Activated T-cell treated with anti-CD3 and anti-CD28 coated beads, Interleukin-2, amount 50 U/mL, for 1 hour (primary cell): ENCODE measurements at places on chromosomes 11 and 22.
A peak's percentile ranks its signal among the peaks of the same experiment; 100 is the strongest.

DNA sequence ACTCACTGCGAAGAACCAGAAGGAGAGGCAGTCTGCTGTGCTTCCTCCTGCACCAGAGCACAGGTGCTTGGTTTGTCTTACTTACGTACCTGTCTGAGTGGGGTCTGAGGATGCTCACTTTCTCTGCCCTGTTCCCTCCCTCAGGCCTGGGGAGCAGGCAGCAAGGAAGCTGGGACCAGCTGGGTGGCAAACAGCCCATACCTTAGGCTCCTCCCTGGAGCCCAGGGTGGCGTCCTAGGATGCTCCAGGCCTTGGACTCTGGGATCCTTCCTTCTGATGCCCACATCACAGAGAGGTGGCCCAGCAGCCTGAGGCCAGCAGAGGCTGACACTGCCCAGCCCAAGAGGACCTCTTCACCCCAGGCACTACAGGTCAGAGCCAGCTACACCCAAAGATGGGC, 593.2 kb downstream of the BRD1 start:
- DNase-seq, result no peak

DNA sequence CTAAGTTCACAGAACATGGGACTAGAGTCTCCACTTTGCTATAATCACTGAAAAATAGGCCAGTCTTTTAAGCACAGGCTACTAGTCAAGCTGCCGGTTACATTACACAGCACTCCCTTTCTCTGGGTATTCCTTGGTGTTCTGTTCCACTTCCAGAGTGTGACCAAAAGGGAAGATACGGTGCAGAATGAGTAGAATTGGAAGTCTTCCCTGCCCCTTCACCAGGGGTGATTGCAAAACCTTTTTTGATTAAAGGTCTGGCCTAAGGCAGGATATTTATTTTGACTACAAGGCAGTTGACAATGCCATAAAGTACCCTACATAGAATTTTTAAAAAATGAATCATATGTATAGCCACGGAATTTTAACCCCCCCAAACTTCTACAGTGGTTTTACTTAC, 59.6 kb upstream of the ADORA2A start:
- no peak for DNase-seq

DNA sequence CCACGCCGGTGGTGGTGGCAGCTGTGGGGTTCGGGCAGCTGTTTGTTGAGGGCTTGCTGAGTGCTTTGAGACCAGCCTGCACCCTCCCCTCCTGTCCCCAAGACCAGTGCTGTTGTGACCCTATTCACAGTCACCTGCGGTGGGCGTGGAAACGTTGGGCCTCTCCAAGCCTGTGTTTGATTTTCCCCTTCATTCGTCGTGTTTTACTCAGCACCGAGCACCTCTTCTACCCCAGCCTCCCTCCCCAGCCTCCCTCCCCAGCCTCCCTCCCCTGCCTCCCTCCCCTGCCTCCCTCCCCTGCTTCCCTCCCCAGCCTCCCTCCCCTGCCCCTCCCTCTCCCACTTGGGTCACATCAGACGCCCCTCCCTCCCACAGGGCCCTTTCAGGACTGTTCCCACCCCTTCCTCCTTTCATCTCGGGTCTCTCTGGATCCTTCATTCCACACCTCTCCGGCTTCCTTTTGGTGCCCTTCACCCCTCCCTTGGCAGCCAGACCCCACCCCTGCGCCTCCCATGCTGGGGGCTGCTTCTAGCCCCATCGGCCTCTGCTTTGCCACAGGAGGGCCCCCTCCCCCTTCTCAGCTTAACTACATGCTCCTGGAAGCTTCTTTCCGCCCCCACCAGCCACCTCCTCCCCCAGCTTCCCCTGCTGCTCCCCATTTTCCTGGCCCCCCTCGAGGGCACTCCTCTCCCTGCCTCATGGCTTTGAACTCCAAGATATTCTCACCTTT, 14.8 kb downstream of the FRMD8 start:
- no peak for DNase-seq

GRCh38 chr11:78149646-78150045, 10.2 kb upstream of the ALG8 start:
- no peak for DNase-seq

DNA sequence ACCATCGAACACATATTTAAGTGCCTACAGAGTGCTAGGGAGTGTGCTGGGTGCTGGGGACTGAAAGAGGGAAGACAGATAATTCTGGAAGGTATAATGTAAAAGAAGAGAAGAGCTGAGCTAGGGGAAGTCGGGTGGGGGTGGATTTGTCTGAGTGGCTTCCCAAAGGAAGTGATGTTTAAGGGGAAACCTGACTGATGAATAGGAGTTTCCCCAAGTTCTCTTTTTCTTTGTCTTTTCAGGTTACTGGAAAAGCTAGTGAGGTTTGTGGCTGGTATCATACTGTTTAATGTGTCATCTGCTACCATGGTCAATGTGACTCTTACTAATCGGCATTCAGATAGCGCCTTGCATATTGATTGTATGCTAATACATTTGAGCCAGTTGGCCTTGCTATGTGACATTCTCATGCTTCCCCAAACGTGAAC, 151.6 kb upstream of the MTMR2 start:
- no peak for DNase-seq

DNA sequence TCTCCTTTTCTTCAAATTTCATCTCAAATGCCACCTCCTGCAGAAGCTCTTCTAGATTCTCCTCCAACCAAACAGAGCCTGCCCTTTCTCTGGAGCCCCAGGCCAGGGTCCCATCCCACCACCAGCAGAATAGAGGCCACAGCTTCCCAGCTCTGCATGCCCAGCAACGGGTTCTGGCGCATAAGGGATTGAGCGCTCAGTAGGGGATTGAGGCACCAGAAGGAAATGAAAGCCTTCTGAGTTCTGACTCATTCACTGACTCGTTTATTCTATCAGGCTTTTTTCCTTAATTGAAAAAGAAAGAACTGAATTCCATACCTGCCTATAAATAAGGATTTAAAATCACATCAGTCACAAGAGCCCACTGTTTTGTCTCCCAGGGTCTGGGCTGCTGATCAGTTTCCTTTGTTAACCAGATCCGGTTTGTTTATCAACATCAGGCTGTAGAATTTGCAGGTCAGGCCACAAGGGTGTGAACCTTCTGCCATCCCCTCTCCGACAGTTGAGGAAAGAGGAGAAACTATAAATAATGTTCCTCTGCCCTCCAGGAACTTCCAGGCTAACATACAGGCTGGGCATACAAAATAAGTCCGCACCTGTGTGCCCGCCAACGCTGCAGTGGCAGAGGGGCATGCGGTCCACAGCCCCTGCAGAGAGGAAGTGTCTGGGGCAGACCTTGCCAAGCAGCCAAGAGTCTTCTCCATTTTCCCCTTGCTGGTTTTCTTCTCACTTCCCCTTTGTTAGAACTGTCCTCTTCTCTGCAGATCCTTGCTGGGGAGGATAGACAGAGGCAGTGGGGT, 63.5 kb upstream of the PRDM11 start:
- no peak for DNase-seq

DNA sequence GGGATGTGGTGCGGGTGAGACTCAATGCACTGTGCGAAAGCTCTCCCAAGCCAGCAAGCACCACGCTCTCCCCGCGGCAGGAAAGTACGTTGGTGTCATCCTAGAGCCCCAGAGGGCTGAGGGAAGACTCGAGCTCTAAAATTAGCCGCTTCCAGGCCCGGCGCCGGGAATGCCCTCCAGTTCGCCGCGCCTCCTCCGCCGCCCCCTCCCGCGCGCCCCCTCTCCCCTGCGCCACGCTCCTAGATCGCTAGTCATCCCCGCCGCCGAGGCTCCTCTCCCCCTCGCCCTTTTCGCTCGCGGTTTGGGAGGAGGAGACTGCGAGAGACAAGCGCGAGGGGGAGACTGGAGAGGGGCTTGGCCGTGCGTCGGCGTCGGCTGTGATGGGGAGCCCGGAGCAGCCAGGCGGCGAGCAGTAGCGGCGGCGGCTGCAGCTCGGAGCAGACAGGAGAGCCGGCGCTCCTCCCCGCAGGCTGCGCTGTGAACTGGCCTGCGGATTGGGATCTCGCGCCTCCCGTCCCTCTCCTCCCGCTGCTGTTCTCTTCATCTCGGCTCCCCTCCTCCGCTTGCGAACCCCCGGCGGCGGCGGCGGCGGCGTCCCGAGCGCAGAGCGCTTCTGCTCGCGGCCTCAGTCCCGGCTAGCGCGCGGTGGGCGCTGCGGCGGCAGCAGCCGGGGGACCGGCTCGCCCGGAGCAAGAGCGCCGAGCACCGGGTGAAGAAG, at the start of gene FAT3:
Gene FAT3 (plus strand): TSS at position 412 of the 718 bp plus-strand sequence. CDS start 127,295 bp downstream, outside the sequence.
- DNase-seq, result no peak

DNA sequence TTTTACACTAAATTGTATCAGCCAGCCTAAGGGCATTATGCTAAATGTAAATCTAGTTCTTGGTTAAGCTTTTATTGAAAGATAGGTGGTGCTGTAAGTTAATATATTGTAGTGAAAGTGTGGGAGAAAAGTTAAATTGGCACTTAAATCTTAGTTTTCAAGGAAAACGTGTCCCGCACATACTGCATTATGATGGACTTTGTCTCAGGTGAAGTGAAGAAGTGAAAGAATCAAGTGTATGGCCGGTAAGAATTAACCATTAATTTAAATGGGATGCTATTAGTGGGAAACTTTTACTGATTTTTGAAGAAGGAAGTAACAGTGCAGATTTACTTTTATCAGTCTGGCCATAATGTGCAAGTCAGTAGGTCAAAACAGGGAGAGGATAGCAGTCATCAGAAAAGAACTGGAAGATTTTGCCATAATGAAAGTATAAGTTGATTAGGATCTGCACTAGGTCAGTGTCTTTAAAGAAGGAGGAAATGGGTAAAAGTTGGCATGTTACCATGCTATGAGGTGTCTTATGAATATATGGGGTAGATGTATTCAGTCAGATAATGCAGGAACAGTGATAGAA, 81.6 kb downstream of the PDHX start:
- DNase-seq, result no peak

GRCh38 chr11:93870616-93871015, 20.2 kb upstream of the VSTM5 start:
- no peak for DNase-seq

GRCh38 chr11:65487467-65488272, 11.2 kb upstream of the MALAT1 start:
- no peak for DNase-seq

GRCh38 chr22:17143826-17144225, 15.3 kb downstream of the HDHD5 start:
- DNase-seq, result no peak

DNA sequence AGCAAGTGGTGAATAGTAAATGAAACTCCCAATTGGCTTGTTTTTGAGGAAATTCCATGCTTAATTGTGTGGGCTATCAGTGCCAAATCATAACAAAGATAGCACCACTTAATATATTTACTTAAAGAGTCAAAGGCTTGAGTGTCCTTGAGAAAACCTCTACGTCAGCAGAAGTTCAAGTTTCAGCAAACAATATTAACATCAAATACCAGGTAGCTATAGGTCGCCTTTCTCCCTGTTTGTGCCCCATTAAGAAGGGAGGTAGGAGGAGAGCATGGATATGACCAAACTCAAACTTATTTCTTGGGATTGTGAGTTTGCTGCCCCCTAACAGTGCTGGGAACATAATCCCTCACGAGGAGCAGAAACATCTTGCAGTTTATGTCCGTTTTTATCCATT, 105.6 kb upstream of the SYN3 start:
- no peak for DNase-seq

- no peak for DNase-seq
These were observed 83.1 kb downstream of the PHF21B start for GRCh38 chr22:44926491-44927415.

GRCh38 chr11:111644922-111645321, 42.7 kb downstream of the SIK2 start:
- DNase-seq, result no peak

GRCh38 chr11:68821670-68822069, 20.0 kb downstream of the CPT1A start:
- DNase-seq, result no peak

DNA sequence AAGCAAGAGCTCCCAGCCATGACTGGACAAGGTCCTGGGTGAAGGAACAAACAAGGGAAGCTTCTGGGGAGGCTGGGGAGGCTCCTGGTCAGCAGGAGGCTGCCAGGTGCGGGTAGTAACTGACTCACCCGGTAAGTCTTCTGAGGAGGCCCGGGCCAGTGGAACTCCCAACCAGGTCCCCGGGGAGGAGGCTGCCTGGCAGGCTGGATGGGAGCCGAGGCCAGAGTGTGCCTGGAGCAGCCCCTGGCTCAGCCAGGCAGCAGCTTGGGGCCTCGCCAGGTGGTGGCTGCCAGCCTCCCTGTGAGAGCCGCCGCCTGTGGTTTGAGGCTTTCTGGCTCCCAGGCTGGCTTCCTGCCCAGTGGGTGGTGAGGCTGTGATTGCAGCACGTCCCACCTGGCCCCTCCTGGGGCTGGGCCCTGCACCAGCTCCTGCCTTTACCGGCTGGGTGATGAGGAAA, 46.2 kb downstream of the IGF2 start:
- DNase-seq, result peak; percentile 68

- DNase-seq, result no peak
These were observed 870 bp upstream of the FREY1 start for GRCh38 chr11:45907911-45908370.

GRCh38 chr11:65095427-65095826, 587 bp upstream of the VPS51 start:
- no peak for DNase-seq

DNA sequence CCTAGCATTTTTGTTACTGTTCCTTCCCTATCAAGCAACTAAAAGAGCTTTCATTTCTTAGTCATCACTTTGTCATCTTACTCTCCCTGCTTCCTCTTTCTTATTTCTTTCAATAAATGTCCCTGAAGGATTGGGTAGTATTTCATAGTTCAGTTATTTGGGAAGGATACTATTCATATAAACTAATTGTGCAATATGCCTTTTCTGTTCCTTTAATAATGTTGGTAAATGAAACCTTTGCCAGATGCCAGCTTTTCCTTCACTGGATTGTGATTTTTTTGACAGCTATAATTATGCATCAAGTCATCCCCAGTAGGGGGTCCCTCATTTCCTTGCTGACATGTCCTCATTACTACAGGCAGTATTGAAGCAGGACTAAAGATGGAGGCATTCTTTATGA, 101.7 kb downstream of the ATM start:
- DNase-seq, result no peak

DNA sequence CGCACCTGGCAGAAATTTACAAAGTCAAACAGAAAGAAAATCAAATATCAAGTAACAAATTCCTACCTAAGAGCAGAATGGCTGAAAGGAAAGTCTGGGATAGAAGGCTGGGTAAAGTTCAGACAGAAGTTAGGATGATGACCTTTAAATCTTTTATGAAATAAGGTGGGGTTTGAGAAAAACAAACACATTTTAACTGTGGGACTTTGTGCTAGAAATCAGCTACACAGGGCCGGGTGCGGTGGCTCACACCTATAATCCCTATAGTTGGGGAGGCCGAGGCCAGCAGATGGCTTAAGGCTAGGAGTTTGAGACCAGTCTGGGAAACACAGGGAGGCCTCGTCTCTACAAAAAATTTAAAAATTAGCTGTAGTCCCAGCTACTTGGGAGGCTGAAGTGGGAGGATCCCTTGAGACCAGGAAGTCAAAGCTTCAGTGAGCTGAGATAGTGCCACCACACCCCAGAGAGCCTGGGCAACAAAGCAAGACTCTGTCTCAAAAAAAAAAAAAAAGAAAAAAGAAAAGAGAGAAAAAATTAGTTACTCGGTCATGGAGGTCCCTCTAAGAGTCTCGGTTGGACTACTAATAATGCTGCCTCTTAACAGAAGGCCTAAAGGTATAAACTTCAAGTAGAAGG, 119.7 kb upstream of the BID start:
- DNase-seq, result no peak

- DNase-seq, result no peak
These were observed 1014.1 kb downstream of the LRRC4C start for GRCh38 chr11:40445391-40445790.

- no peak for DNase-seq
These were observed 45.1 kb upstream of the LMO2 start for GRCh38 chr11:33936725-33937604.
